ENCODE measurements at places on chromosomes 13 and 19.
A peak's percentile ranks its signal among the peaks of the same experiment; 100 is the strongest.

- DNase-seq = no peak
These were observed 1482.8 kb downstream of the OLFM4 start for GRCh38 chr13:54511366-54511765.

DNA sequence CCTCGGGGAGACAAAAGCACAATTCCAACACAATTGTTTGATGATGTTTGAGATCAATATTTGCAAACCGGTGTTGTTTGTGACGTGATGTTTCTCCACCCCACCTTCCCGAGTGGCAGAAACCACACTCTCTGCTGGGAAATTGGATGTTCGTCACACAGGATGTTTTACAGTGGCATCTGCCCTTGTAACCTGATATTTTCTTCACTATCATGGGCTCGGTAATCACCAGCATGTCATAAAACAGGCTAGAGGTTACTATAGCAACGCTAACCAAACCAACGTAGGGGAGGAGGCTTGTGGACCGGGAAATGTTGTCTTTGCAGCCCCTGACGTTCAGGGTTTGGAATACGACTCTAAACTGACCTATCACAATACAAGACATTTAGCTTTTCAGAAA is 454.5 kb downstream of the IRS2 start:
- peak; percentile 71 for DNase-seq

- no peak for DNase-seq
These were observed 86.4 kb upstream of the C1QTNF9B start for GRCh38 chr13:23983671-23984070.

DNA sequence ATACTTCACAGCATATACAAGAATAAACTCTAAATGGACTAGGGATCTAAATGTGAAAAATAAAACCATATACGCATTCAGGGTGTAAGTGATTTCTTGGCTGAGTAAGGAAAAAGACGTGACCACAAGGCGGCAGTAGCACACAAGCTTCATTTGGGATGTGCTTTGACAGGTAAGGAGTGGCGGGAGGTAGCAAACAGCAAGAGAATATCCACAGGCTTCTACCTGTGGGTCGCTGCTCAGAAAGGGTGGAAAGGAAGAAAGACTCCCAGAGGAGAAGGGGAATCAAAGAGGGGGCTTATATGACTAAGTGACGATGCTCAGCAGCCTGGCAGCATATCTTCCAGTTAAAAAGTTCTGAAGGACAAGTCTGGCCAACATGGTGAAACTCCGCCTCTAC is 2.5 kb upstream of the ZNF121 start:
- DNase-seq = peak; percentile 54

DNA sequence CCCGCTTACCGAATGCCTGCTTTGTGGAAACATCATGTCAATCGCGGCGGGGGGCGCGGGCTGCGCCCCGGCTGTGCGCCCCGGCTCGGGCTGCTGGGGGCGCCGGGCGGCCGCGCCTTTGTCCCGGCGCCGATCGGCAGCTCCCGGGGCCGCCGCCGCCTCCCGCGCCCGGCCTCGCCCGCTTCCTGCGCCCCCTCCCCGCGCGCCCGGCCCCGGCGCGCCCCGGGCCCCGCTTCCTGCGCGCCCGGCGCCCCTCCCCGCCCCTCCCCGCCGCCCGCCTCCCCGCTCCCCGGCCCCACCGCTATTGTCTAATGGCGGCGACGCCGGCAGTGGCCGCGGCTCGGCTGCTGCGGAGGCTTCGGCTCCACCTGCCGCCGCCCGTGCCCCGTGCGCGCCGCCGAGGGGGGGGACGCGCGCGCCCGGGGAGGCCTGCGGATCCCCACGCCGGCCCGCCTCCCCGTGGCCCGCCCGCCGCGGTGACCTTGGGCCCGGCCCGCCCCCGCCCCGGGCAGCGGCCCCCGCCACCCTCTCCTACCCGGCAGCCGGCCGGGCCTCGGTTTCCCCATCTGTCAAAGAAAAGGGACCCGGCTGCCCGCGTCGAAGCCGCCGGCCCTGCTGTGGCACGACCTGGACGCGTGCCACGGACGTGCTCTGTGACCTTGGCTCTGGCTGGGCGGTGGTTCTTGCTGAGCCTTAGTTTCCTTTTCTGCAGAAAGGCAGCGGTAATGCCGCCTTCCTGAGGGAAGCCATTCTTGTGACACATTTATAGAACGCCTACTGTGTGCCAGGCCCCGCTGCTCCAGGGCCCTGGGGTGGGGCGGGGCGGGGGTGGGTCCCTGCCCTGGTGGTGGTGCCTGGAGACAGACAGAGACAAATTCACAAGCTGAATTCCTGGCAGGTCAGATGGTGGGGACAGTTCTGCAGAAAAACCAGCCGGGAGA is at the start of gene TLE5:
Gene TLE5, minus strand, starts transcription at position 331 of the 941 bp plus-strand sequence. Its CDS starts 295 bp downstream, at position 36.
- DNase-seq = peak; percentile 43

DNA sequence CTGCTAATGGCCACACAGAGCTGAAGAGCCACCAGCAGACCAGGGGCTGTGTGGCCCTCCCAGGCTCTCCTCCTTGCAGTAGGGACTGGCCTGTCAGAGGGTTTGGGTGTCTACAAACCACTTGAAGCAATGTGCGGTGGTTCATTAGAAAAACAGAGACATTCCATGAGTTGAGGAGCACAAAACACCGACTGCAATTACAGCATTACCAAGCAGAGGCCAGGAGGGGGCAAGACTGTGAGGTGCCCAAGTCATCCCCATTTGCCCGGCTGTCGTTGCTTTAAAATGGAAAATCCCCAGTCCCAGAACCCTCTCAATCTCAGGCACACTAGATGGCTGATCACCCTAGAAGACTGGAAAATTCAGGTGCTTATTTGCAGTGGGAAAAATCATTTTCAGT is 15.0 kb downstream of the TMTC4 start:
- DNase-seq = no peak

DNA sequence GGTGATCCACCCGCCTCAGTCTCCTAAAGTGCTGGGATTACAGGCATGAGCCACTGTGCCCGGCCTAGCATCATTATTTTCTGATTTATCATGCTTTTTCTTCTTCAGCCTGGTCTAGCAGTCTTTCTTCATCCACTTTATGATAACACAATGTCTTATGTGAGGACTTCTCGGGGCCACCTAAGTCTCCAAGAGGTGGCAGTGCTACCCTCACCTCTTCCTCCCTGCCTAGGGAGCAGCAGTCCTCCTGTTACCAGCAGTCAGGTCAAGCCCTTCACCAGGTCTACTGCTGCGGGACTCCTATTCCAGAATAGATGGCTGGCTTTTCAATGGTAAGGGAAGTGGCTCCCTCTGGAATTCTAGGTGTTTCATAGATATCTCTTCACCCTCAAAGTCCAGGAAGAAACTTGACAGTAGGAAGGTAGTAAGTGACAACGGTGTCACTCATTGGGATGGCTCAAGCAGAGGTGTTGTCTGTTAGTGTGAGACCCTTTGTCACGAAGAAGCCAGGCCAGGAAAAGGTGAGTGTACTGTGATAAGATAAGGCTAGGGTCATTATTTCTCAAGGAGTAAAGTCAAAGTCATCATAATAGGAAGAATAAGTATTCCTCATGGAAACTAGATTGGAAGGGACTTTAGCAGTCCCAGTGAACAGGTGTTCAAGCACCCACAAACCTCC is 164.0 kb downstream of the KLF5 start:
- DNase-seq = no peak

DNA sequence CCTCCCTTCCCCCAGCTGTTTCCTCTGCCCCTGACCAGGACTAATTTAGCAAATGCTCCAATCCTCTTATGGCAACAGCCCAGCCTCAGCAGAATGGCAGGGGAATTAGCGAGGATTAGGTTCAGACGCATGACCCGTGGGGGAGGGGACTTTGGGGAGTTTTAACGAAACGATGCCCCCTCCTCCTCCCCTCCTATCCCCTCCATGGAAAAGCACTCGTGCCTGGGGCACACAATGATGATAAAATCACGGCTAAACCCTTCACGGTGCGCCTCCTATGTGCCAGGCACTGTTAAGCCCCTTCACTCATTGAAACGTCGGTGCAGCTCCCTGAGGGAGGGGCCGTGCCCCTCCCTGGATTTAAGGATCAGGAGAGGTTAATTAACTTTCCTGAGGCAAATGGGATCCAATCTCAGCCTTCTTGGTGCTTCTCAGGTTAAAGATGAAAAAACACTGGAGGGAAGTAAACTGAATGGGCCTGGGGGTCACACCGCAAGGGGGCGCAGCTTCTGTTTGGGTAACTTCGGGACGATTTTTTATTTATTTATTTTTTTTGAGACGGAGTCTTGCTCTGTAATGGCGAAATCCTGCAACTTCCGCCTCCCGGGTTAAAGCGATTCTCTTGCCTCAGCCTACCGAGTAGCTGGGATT is 10.1 kb upstream of the TPRX2 start:
- no peak for DNase-seq

DNA sequence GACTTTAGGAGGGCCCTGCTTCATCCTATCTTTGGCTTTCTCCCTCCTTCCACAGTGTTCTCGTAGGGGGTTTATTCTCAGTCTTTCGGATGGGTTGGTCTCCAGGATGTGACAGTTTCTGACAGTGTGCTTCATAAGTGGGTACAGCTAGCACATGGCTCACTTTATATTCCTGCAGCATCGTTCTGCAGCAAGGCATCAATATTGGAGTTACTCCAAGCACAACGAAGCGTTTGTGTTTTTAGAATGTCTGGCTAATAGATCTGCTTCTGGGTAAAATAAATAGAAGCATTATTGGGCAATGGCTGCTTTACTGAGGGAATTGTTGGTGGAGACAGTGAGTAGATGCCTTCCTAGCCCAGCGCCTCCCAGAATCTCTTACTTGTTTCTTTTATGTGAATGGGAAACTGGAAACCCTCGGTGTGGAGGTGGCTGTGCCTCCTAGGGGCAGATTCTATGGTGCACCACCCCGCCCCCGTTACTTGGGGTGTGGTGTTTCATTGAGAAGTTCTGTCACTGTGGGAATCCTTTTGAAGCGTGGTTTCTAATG is 2.0 kb downstream of the FARP1 start:
- peak; percentile 54 for DNase-seq

DNA sequence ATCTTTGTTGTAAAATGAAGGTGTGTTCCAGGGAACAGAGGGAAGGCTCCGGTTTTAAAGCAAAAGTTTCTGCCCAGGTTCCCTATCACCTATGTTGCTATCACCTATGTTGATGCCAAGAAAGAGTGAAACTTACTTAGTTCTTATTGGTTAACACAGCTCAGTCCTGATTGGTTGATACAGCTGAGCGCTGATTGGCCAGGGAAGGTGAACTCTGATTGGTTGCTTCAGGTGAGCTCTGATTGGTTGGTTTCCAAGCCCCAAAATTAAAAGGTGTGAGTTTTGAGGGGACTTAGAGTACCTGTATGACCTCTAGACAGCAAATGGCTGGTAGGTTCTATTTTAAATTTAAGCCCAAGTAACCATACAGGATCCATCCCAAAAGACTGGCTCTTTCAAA is 42.2 kb downstream of the FPR3 start:
- no peak for DNase-seq

- no peak for DNase-seq
These were observed 667.8 kb downstream of the SLITRK1 start for GRCh38 chr13:83214452-83214851.

DNA sequence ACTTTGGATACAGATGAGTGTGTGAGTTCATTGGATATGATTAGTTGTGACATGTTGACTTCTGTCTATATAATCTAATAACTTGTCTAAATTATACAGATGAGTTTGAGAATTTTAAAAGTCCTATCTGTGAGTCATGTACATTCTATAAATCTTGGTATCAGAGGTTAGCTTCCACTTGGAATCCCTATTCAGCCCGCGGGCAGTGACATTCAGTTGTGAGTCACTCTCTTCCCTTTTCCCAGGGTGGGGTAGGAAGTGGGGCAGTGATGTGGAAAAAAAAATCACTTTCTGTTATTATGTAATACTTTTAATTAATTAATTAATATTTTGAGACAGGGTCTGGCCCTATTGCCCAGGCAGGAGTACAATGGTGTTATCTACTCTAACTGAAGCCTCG is 33.0 kb upstream of the ZNF808 start:
- no peak for DNase-seq

DNA sequence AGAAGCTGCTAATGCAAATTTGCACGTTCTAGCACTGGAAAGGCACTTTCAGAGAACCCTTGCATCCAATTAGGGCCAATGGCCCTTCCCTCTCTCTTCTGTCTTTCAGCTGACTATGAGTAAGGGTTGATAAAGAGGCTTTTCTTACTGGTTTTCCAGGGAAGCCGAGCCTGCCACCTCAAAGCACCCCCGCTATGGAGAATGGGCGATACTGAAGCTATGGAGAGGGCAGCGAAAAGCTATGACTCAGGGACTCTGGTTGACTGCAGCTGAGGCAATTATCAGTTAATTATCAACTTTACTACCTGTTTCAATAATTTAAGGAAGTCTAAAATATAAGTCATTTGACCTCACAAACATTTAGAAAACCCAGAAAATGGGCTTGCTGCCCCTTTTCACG is 115.8 kb downstream of the TRPC4 start:
- DNase-seq = no peak

DNA sequence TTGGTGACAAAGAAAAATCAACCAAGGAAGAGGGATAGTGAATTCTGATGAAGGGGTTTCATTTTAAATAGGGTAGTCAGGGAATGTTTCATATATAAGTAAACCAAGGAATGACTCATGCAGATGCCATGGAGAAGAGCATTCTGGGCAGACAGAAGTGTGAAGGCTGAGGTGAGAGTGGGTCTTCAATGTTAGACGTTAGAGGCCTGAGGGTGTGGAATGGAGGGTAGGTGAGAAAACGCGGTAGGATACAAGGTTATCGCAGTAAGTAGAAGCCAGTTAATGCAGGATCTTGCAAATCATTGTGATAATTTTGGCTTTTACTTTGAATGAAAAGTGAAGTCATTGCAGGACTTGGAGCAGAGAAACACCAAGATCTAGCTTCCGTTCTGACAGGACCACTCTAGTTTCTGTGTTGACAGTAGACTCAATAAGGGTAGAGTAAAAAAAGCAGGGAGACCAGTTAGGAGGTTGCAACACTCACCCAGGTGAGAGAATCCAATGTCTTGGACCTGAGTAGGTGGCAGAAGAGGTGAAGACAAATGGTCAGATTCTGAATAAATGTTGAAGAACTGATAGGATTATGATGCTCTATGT is 225.2 kb upstream of the TMTC4 start:
- DNase-seq = peak; percentile 11

DNA sequence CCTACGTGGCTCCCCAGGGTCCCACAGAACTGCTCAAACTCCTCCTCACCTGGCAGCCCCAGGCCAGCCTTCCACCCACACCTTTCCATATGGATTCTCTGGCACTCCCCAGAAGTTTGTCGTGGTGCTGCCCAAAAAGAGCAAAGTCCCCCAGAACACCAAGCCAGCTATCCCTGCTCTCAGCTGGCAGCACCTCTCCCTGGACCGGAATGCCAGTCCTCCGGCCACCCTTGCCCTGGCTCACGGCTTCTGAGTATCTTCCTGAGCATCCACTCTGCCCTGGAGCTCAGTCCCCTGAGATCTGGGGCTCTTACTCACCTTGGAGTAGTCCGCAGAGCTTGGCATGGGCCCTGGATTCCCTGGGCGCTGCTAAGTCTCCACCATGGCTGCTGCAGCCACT is 166.5 kb upstream of the ZNF507 start:
- no peak for DNase-seq

GRCh38 chr19:13526552-13526951 is 20.3 kb upstream of the CACNA1A start:
- DNase-seq = peak; percentile 4

GRCh38 chr13:55160867-55161266 is 1979.9 kb upstream of the PRR20A start:
- DNase-seq = no peak

- DNase-seq = no peak
These were observed 92.7 kb upstream of the SOX1 start for GRCh38 chr13:111974341-111974640.

Measured in fibroblast of upper back skin (primary cell).